A549 treated with DMSO at 1 μM for 4 hours (cell line): ENCODE measurements at places on chromosomes 3 and 15. TPM values are rescaled to one million over a fixed set of nuclear protein-coding genes. Genes with fewer than 3 reads are reported as not detected.

CTXND1 gene
- 0.01 to 0.02 TPM (median 0.01 TPM) in 3 of 5 replicates, not detected in the others for total RNA-seq

C3orf85 gene
- not detected in 5 replicates for total RNA-seq

CPB1 gene
- total RNA-seq = not detected in 5 replicates

SCN5A gene
- 0.57 to 1.3 TPM (median 0.92 TPM) in 5 replicates for total RNA-seq

HRH1 gene
- 9.1 to 11.0 TPM (median 9.7 TPM) in 5 replicates for total RNA-seq

TMC3 gene
- not detected in 5 replicates for total RNA-seq

GPR149 gene
- total RNA-seq = not detected in 5 replicates
